ENCODE measurements at places on chromosomes 3 and 15.

GRCh38 chr3:115913069-115913686 lies 289.9 kb downstream of the GAP43 start:
- no peak for DNase-seq

- DNase-seq: no peak
Measured at GRCh38 chr3:179236669-179237301, 14.1 kb downstream of the KCNMB3 start.

DNA sequence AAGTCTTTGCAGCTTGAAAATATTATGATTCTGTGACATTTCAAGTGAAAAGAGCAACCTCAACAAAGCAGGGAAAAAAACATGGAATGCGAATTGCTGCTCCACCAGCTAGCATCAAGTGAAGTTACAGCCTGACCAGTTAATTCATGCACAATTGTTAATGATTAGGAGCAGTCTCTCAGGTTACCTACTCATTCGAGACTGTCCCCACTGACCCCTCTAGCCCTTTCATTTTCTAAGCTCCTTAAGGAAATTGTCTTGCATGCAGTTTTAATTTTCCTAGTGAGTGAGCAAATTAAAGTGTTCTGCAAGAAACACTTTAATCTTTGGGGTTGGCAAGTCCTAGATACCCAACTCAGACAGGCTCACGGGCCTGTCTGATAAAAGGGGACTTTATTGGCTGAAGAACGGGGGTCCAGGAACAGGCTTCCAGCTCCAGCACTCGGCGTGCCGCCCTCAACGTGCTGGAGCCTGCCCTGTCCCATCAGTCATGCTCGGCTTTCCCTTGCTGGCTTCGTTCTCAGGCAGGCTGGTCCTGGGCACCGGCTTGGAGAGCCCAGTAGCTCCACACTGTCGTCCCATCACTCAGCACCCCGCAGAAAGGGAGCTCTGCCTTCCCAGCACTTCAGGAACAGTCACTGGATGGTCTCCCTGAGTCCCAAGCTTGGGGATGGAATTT lies 18.3 kb downstream of the PODXL2 start:
- no peak for DNase-seq

GRCh38 chr3:48984663-48985062 lies 5.4 kb upstream of the P4HTM start:
- DNase-seq: no peak

DNA sequence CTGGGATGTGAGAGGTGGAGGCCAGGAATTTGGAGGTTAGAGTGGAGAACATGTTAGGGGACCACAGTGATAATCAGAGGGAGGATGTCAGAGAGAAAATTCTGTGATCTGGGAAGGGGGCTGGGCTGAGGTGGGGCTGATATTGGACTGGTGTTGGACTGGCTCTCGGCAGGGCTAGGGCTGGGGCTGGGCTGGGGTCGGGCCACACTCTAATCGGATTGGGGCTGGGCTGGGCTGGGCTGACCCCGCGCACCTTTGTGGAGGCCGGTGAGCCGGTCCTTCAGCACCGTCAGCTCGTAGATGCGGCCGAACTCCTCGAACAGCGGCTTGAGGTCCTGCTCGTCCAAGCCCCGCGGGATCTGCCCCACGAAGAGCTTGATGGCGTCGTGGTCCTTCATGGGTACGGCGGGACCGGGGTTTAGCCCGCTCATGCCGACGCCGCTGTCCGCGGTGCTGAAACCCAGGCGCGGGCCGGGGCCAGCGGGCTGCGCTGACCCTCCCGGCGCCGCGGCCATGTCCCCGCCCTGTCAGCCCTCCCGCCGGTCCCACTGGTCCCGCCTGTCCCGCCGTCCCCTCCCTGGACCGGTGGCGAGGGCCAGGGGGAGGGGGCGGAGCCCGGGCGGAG lies 485 bp downstream of the CELF6 start:
- DNase-seq: peak; percentile 37

DNA sequence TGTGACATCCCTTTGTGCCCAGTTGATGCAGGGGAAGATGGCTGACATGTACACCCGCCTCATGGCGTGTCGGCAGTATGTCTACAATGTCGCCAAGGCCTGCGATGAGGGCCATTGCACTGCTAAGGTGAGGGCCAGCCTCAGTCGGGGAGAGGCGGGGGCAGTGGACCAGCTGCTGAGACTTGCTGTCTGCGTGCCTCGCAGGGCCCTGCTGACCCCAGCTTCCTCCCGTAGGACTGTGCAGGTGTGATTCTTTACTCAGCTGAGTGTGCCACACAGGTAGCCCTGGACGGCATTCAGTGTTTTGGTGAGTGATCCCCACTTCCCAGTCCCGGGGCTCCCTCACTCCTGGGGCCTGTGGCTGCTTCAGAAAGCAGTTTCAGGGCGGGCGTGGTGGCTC lies 10.5 kb downstream of the IVD start:
- no peak for DNase-seq
